ENCODE measurements at places on chromosomes 5 and 9.

GRCh38 chr9:77582961-77583576 lies 65.1 kb downstream of the GNA14 start:
- DNase-seq = no peak

GRCh38 chr9:16431666-16432392 lies 438.6 kb downstream of the BNC2 start:
- no peak for DNase-seq

- DNase-seq = no peak
These were observed 835.6 kb upstream of the GRAMD2B start for GRCh38 chr5:125587631-125588030.

GRCh38 chr5:56460195-56460546 lies 227.0 kb upstream of the ANKRD55 start:
- no peak for DNase-seq

DNA sequence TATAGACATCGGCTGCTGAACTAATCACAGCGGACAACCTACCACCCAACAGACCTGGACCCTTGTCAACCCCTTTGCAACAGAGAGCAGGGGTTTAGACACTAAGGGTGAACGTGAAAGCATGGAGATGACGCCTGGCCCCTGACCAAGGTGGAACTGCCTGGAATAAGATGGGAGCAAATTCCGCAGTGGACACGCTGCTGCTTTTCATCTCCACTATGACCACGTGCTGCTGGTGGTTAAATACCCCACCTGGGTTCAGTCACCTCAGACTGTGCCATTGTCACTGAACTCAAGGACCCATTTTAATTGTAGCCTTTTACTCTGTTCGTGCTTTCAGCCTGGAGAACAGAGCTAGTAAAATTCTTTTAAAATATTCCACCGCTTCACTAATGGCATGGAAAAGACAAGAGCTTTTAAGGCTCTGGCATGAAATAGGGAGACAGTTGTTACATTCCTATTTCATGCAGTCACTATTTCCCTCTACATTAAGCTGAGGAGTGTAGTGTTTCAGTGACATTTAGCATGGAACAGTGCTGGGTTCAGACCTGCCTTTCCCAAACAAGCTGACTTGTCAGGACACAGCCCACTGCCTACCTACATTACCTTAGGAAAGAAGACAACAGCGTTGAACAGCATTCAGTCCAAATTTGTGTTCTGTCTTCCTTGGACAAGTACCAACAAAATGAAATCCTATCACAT lies 96.8 kb downstream of the ANKRD18B start:
- DNase-seq = no peak

Measured in T-helper 1 cell (primary cell).